ENCODE measurements at places on chromosomes 1 and 21.

DNA sequence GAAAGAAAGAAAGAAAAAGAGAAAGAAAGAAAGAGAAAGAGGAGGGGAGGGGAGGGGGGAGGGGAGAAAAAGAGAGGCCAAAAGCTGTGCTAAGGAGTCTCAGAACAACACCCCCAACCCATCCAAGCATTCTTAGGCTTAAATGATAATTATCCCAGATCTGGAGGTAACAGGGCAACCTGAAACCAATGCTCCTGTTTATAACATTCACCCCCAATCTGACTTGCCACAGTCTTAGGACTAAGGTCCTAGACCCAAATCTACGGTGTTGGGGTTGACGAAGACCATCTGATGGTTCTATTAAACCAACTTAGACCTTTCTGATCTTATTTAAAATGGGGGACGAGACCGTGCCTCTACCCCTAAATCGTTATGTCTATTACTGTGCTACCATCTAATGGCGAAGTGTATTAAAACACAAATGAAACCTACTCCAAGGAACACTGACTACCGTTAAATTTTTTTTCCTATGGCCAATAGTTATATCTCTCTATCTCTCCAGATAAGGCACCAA, 119.3 kb upstream of the CDC42BPA start:
- peak; percentile 79 for DNase-seq

GRCh38 chr1:171017426-171017825, 73.3 kb upstream of the FMO3 start:
- no peak for DNase-seq

DNA sequence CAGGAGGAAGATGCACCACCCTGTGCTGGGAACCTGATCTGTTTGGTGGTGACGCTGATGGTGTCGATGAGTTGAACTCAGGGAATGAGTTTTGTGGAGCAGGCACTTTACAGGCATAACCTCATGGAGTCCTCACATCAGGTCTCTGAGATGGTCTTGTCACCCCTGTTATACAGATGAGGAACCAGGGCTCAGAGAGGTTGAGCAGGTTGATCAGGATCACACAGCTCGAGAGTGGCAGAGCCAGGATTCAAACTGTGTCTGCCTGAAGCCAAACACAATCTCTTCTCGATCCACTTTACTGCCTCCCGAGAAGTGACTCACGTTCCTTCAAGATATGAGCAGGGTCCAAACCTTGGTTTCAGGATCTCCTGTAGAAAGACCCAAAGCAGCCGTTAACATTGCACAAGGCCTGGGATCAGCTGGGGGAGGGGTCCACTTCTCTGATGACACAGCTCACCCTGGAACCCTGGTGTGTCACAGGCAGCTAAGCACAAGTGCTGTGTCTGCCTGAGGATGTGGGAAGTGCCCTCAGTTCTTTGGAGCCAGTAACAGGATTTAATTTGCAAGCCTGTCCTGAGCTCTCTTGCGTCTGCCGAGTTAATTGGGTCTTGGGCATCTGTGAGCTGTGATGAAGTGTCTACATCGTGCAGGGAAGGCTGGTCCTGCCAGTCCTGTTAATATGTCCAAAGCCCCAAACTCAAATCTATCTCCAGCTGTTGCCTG, 65.4 kb upstream of the STUM start:
- DNase-seq, result no peak

- no peak for DNase-seq
Measured at GRCh38 chr1:108686614-108687313, 5.3 kb upstream of the PRPF38B start.

DNA sequence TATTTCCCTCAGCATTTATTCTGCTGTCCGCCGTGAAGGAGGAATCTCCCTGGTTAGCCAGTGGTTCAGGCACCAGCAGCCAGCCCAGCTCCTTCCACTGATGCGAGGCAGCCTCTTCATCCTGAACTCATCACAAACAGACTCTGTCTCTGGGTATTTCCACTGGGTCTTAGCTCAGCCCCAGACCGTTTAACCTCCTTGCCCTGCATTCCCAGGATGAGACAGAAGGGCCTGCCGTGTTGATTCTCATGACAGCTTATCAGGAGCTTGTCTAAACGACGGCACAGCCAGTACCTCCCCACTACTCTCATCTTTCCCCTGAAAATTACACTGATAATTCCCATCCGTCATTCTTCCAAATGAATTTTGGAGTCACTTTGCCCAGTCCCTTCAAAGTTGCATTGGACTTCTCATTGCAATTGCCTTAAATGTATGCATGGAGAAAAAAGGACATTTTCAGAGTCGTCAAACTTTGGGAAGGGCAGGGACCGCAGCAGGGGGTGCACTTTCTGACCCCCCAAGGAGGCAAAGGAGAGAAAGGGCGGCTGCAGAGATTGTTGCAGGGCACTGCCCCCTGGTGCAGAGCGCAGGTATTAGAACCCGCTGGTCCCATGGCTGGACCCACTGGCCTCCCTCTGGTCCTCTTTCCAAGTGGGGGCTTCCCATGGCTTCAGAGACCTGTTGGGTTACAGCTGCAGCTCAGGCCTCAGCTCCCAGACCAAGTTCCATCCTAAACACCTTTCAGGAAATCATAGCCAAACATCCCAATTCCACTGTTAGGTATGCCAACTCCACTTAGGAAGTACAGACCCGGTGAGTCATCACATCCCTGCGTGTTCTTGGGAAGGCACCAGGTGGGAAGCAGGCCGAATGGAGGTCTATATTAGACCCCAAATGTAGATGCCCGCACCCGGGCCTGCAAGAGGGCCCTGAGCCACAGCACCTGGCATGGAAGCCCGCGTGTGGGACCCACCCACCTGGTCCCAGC, 3.7 kb upstream of the MEGF6 start:
- DNase-seq, result peak; percentile 26

DNA sequence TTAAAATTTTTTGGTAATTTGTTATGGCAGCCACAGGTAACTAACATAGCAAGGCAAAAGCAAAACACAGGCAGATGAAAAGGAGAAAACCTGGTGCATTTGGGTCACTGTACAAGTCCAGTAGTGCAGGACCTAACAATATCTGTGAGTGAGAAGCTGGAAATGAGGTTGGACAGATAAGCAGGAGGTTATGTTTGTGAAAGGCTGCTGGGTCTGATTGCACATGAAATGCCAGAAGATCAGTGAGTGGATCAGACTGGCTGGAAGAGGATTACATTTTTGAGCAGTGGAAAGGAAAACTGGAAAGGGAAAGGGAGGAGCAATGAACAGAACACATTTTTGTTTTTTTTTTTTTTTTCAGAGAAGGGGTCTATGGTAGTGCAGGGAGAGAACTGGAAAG, 73.6 kb downstream of the CYYR1 start:
- DNase-seq, result no peak

DNA sequence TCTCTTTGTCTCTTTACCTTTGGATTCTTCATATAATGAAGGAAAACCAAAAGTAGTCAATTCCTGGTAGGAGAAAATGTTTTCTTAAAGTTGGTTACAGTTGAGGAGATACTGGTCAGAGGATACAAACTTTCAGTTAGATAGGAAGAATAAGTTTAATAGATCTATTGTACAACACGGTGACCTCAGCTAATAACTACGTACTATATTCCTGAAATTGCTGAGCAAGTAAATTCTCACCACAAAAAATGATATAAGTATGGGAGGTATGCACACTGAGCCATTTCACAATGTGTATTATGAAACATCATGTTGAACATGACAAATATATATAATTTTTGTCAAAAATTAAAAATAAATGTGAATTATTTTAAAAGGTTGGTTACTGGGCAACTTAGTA, 20.4 kb downstream of the SSX2IP start:
- no peak for DNase-seq

Data from ACHN (cell line).